Inflammatory macrophage (primary cell): ENCODE measurements at places on chromosomes 3 and 15.

GRCh38 chr3:30779686-30780287 lies 114.7 kb downstream of the GADL1 start:
- peak; percentile 48 for DNase-seq

GRCh38 chr3:150761831-150762661 lies 923 bp downstream of the SIAH2 start:
- DNase-seq = peak; percentile 10

DNA sequence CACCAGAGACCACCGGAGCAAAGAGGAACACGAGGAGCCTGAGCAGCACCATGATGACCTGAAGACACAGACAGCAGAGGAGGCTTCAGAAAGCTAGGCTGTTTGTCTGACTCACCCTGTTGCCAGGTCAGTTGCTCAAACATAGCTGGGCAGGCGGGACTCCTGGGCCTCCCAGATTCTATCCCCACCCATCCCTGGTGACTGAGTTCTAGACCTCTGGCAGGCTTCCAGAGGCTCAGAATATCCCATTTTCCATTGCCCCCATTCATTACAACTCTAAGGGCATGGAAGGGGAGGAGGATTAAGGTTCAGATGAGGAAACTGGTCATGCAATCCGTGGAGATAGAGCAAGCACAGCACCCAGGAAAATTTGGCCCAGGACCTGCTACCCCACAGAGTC lies at the start of gene CDHR4:
TSS of gene CDHR4 (minus strand) at position 113 of the 400 bp plus-strand sequence. CDS start at position 52, 61 bp downstream.
- no peak for DNase-seq

DNA sequence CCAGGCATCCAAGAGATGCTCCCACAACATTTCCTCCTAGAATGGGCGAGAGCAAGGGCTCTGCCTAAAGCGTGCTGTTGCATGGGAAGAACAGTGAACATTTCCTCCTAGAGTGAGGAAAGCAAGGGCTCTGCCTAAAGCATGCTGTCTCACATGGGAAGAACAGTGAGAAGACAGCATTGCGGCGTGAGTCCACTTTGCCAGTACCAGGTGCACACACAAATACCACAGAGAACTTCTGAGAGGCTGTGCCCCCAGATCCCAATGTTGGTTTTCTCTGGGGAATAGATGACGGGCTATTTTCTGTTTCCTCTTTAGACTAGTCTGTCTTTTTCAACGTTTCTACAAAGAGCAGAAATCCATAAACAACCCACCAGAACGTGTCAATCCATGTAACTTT lies 142.9 kb downstream of the LRRK1 start:
- DNase-seq = no peak

- DNase-seq = peak; percentile 37
These were observed 102.4 kb upstream of the RASGRP1 start for GRCh38 chr15:38666865-38667510.

DNA sequence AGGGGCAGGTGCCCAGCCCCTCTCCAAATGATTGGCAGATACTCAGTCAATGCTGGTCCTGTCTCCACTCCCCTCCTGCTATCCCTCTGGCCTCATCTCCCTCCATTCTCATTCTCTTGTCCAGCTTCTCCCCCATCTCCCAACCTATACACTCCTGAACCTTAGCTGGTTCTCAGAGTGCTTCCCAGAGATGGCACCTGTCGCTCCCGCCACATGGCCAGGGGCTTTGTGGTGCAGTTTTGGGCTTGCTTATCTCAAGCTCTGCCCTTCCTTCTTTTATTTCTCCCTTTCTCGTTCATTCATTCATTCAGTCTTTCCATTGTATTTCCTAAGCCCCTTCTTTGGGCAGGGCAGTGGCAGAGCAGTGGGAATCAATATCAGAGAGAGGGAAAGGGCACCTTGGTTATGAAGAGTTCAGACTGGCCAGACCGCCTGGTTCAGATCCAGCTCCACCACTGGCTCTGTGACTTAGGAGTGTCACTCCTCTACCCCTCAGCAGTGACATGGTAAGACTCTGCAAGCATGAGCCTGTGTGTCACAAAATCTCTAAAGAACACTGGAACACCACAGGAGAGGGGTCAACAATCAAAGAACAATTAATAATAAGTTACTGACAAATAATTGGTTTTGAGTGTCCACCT lies 20.2 kb upstream of the CXCR6 start:
- DNase-seq = no peak

DNA sequence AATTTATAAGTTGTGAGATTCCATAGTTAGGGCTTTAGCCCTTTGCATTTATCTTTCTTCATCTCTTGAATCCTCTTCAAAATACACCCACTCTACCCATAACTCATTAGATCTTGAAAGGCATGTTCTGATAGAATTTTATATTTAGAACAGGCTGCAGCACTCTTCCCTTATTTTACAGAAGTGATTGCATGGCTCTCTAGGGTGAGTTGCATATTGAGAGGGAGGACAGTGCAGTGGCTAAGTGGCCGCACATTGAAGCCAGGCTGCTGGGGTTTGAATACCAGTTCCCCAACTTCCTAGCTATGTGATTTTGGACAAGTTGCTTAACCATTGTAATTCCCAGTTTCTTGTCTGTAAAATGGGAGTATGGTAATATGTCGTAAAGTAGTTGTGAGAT lies 2.5 kb downstream of the CD86 start:
- DNase-seq = peak; percentile 37

- DNase-seq = no peak
These were observed 576.7 kb downstream of the DIPK2A start for GRCh38 chr3:144548346-144548745.

GRCh38 chr3:128201158-128201755 lies 48.0 kb downstream of the EEFSEC start:
- DNase-seq = no peak

- DNase-seq = peak; percentile 53
These were observed 12.0 kb downstream of the PIERCE2 start for GRCh38 chr15:55420171-55420866.

DNA sequence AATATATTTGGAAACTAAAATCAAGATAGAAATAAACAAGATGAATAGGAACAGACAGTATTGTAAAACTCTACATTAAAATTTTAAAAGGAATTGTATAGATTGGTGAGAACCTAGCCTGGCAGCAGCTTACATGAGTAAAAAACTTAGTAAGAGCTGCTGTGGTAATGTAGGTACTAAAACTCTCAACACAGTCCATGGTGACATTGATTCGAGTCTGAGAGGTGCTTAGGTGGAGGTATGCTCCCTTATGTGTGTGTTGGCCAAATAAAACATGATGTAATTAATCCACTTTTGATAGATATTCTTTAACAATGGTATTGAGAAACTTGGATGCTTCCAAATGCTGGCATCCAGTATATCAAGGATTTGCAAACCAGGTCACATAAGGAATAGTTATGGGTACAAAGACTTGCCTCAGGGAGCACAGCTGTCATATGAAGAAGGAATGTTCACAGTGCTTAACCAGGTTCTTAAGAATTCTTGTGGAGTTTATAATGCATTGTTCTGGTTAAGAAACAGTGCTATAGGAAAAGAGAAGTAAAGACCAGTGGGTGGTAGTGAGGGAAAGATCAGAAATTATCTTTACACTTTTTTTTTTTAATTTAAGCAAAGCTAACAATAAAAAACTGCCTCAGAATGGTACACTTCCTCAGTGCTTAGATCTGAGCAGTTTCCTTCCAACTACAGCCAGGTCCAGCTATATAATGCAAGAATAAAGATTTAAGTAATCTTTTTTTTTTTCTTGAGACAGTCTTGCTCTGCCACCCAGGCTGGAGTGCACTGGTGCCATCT lies 24.6 kb upstream of the IL20RB start:
- DNase-seq = peak; percentile 8

DNA sequence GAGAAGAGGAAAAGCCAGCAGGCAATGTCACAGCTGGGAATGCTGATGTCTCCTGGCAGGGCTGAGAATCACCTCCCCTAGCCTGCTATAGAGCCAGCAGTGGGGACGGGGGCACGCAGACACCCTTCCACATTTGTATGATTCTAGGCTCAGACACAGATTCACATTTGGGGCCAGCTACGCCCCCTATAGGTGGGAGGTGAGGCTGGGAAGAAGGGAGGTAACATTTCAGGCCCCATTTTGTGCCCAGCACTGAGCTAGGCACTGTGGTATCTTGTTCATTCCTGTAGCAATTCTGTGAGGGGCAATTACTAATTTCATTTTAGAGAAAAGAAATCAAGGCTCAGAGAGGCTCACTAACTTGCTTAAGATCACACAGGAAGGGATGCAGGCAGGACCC lies 15.9 kb upstream of the ACAD9 start:
- no peak for DNase-seq

GRCh38 chr3:186882881-186883685 lies 40.6 kb downstream of the ADIPOQ start:
- DNase-seq = peak; percentile 51

DNA sequence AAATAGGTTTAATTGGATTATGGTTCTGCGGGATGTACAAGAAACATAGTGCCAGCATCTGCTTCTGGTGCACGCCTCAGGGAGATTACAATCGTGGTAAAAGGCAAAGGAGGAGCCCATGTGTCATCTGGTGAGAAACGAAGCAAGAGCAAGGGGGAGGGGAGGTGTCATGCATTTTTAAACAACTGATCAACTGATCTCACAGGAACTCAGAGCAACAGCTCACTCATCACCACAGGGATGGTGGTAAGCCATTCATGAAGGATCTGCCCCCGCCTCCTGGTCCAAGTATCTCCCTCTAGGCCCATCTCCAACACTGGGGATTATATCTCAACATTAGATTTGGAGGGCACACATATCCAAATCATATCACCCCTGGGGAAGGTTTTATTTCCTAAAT lies 42.1 kb upstream of the FGF7 start:
- DNase-seq = no peak

DNA sequence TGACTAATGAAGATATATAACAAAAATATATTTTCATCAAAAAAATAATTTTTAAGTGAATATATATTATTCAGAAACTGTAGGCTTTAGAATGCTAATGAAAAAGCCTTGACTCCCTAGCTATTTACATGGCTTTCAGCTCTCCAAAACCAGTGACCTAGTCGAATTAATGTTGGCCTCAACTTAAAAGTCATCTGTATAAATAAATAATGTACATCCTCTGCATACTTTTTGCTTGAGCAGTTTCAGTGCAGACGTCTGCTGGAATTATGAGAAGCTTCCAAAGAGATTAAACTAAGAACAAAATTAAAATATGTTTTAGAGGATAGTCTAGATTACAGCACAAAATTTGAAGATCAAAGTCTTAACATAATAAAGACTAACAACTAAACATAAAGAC lies 520.4 kb upstream of the ALCAM start:
- DNase-seq = no peak

GRCh38 chr3:48225587-48225986 lies 2.3 kb downstream of the CAMP start:
- DNase-seq = no peak

DNA sequence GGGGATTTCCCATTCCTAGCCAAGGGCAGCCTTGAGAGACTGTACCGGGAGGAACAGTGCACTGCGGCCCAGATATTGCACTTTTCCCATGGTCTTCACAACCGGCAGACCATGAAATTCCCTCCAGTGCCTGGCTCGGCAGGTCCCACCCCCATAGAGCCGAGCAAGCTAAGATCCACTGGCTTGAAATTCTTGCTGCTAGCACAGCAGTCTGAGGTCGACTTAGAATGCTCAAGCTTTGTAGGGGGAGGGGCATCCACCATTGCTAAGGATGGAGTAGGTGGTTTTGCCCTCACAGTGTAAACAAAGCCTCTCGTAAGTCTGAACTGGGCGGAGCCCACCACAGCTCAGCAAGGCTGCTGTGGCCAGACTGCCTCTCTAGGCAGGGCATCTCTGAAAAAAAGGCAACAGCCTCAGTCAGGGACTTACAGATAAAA lies 156.3 kb downstream of the FRMD5 start:
- DNase-seq = no peak

DNA sequence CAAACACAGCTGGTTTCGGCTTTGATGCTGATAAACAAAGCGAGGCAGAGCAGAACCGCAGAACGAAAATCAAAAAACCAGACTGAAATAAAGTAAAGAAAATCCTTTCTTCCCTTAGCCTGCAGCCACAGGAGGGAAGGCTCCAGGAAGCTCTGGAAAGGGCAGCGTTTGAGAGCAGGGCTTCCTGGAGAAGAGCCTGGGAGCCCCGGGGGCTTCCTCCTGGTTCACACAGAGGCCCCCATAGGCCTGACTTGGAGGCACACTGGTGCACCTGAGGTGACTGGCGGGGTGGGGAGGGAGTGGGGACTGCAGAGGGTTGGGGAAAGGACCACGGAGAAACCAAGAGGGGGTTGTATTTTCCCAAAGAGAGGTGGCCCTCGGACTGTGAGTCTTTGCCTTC lies 98.8 kb upstream of the WNT5A start:
- DNase-seq = no peak

DNA sequence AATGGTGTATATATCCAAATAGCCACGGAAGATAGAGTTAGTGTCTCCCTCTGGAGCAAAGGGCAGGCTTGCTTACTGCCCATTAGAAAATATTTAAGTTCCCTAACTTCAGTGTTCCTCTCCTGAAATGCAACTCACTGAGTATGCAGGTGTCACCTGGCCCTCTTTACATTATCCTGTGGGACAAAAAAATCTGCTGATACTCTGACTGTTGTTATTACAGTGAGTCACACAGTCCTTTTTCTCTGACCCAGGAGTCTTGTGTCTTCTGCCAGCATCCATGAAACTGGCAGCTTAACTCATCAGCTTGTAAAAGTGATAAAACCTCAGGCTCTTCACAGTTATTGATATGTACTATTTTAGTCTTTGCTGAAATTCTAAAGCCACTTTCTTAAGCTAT lies 42.2 kb upstream of the RASGRF1 start:
- no peak for DNase-seq

- no peak for DNase-seq
These were observed 47.4 kb upstream of the ITGA11 start for GRCh38 chr15:68479406-68479805.

GRCh38 chr3:16513141-16514020 lies at the start of gene RFTN1:
TSS of gene RFTN1 (minus strand) at chr3:16513699. CDS start at chr3:16493869, 19,830 bp downstream.
- DNase-seq = peak; percentile 70

DNA sequence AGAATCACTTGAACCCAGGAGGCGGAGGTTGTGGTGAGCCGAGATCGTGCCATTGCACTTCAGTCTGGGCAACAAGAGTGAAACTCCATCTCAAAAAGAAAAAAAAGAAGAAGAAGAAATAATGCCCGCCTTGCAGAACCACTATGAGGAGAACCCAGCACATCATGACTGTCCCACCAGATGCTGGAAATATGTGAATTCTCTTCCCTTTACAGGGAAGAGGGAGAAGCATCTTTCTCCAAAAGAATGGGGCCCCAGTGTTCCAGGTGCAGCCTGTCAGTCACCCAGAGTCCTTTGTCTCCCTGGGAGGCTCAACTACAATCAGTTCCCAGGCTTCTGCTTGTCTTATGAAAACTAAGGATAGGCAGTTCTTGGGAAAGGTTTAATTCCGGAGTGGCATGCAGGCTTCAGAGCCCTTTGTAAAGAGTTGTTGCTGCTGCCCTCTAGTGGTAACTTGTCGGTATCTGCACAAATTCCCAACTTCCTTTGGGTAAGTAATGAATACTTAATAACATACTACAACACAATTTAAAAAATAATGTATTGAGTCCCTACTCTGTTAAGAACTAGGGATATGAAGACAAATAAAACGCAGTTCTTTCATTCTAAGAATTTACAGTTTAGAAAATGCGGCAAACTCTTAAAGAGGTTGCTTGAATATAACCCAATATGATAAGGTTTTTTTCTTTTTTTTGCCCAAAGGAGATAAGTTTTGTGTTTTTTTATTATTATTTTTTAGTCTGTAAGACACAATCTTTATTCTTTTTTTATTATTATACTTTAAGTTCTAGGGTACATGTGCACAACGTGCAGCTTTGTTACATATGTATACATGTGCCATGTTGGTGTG lies 18.6 kb upstream of the TICRR start:
- peak; percentile 80 for DNase-seq

- DNase-seq = no peak
These were observed 4.6 kb upstream of the AMOTL2 start for GRCh38 chr3:134378818-134379217.

- no peak for DNase-seq
These were observed 65.6 kb downstream of the COL6A6 start for GRCh38 chr3:130582457-130583153.
